ENCODE measurements at places on chromosomes 5 and 9.

- no peak for DNase-seq
These were observed 159.6 kb downstream of the TMEM167A start for GRCh38 chr5:82917584-82917983.

- DNase-seq: no peak
These were observed 40.6 kb downstream of the USP20 start for GRCh38 chr9:129875687-129876395.

GRCh38 chr5:143030349-143030748 is 260.2 kb downstream of the ARHGAP26 start:
- no peak for DNase-seq

GRCh38 chr9:110712955-110713354 is 44.4 kb downstream of the MUSK start:
- DNase-seq: no peak

DNA sequence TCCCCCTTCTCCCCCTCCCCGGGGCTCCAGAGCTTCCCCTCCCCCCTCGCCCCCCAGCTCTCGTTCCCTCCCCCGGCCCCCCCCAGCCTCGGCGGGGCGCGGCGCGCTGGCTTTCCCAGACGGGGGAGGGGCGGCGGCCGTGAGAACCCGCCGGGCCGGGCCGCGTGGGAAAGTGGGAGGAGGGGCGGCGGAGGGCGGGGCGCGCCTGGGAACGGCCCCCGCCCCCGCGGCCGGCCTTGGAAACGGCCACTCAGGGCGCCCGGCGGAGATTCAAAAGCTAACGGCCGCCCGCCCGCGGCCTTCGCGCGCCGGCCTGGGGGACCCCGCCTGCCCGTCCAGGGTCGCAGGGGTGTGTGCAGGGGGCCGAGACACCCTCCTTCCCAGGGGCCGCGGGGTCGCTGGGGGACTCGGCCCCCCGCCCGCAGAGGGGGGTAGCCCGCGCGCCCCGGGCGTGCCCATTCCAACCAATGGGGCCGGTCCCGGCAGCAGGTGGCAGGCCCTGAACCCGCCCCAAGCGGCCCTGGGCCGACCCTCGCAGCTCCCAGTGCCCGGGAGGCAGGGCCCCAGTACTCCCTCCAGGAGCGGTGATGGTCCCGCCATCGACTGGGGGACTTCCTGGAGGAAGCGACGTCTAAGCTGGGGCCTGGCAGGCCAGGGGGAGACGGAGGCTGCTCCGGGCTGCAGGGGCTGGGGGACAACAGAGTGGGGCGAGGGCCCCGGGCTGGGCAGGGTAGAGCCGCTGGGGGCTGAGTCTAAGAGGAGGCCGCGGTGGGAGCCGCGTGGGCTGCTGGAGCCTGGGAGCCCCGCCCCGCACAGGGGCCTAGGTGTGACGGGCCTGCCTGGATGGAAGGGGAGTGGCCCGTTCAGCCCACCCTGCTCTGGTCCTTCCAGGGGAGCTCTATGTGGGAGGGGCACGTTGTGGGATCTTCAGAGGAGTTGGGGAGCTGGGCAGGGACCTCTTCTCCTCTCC is 14.2 kb upstream of the NRARP start:
- DNase-seq: no peak
